ENCODE measurements at places on chromosomes 1 and 21. TPM values are rescaled to one million over a fixed set of nuclear protein-coding genes. Genes with fewer than 3 reads are reported as not detected.

GRCh38 chr1:162035241-162035640 lies 11.6 kb upstream of the OLFML2B start:
- DNase-seq, result no peak

DNA sequence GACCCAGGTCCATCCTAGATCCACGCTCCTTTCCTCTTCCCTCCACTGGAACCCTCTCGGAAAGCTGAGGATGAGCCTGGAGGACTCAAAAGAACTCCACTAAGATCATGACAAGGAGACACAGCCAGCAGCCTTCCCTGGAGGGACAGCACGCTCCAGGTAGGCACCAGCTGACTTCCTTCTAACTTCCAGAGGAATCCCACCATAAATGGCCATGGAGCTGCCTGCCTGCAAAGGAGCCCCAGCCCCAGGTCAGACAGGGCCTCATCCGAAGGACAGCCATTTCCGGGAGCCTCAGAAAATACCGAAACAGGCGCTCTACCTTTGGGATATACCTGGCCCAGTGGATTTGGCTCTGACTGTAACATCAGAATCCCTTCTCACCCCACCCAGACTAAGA lies 4.1 kb downstream of the SH3BP5L start:
- DNase-seq, result no peak

- no peak for DNase-seq
Observed at GRCh38 chr1:5988596-5989285, 3.5 kb downstream of the NPHP4 start.

DNA sequence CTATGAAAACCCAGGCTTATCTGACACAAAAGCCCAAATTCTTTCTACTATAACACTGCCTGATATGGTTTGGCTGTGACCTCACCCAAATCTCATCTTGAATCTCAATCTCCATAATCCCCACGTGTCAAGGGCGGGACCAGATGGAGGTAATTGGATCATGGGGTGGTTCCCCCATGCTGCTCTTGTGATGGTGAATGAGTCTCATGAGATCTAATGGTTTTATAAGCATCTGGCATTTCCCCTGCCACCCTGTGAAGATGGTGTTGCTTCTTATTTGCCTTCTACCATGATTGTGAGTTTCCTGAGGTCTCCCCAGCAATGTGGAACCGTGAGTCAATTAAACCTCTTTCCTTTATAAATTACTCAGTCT lies 123.3 kb upstream of the USP24 start:
- DNase-seq, result no peak

GRCh38 chr1:178682429-178682828 lies 42.6 kb upstream of the RALGPS2 start:
- no peak for DNase-seq

The UQCRHL gene
- 1.5 TPM for total RNA-seq

GRCh38 chr1:52558941-52559340 lies 6.0 kb upstream of the TUT4 start:
- DNase-seq, result no peak

Data from myocyte (in vitro differentiated cells).